PC-3 (cell line): ENCODE measurements at places on chromosomes 3 and 15. TPM values are rescaled to one million over a fixed set of nuclear protein-coding genes. Genes with fewer than 3 reads are reported as not detected.
A peak's percentile ranks its signal among the peaks of the same experiment; 100 is the strongest.

PIAS1 gene
- 13.8 and 21.9 TPM in 2 replicates for total RNA-seq

DNA sequence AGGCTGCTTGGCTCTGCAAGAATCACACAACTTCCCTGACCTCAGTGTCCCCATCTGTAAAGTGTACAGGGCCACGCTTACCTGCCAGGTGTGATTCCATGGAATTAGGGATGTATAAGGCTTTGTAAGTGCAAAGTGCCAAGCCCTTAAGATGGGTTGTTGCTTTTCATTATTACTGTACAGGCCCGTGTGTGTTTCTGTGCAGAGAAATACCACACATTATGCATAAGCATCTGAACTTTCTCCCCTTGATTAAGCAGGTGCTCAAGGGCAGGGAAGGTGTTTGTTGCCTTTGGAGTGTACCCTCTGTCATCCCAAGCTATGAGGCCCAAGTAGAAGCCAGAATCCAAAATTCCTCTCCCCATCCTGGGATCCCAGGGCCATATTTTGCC, 13.6 kb upstream of the HRH1 start:
- peak overlapping the region; percentile 52 for H3K4me3 ChIP-seq
- H3K27ac ChIP-seq: peak overlapping the region; percentile 93
- H3K27me3 ChIP-seq: no peaks in the 10 kb centered on the region
- peaks cover 47% of the 10 kb centered on the region for H3K4me1 ChIP-seq

- no peak for DNase-seq
- no peak overlapping the region for H3K27ac ChIP-seq
- H3K36me3 ChIP-seq: no peaks in the 10 kb centered on the region
- H3K4me3 ChIP-seq: no peak overlapping the region
- H3K27me3 ChIP-seq: no peaks in the 10 kb centered on the region
Measured at GRCh38 chr15:23416349-23417276, 30.4 kb downstream of the GOLGA6L2 start.

LINGO1 gene
- not detected in 2 replicates for total RNA-seq

DAZL gene
- total RNA-seq: 0.04 TPM in 1 of 2 replicates, not detected in the other
